ENCODE measurements at places on chromosomes 1 and 21.

- DNase-seq, result no peak
These were observed 64.7 kb downstream of the NDUFS5 start for GRCh38 chr1:39090757-39091380.

- DNase-seq, result peak; percentile 88
These were observed 4.4 kb upstream of the FASLG start for GRCh38 chr1:172654535-172654934.

DNA sequence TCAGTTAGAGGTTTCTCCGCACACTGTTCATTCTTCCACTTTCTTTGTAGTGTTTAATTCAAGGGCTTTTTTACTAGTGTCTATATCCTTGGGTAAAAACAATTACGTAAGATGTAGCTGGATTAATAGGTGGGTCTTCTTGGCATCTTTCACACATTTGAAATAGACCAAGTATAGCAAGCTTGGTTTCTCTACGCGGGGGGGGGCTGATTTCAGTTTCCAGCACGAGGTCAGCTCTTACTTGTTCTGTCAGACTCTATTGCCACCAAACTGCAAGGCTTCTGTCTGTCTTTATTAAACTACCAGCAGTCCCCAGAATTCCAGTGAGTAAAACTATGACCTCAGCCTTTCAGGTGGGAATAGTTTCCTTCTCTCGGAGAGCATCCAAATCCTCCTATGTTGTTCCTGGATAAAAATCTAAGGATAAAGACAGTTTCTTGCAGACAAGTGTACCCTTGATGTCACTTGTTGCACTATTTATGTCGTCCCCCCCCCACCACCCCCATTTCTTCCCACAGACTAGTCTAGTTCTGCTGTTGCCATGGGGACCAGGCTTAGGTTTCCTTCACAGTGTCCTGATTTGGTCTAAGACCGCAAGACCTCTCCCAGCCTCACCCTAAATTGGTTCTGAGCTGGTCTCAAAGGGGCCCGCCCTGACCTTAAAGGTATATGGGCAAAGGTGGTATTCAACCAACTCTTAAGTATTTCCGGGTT is 17.0 kb downstream of the SPATA46 start:
- no peak for DNase-seq

DNA sequence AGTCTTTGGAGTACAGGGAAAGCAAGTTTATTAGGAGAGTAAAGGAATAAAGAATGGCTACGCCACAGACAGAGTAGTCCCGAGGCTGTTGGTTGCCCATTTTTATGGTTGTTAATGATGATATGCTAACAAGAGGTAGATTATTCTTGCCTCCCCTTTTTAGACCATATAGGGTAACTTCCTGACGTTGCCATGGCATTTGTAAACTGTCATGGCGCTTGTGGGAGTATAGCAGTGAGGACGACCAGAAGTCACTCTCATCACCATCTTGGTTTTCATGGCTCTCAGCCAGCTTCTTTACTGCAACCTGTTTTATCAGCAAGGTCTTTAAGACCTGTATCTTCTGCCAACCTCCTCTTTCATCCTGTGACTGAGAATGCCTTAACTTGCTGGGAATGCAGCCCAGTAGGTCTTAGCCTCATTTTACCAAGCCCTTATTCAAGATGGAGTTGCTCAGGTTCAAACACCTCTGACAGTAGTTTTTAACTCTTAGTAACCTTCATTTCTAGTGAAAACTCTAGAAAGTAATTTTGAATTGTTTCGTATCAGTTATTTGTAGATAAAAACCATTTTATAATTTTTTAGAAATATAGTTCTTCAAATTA is 26.2 kb downstream of the TCP10L start:
- DNase-seq, result no peak

DNA sequence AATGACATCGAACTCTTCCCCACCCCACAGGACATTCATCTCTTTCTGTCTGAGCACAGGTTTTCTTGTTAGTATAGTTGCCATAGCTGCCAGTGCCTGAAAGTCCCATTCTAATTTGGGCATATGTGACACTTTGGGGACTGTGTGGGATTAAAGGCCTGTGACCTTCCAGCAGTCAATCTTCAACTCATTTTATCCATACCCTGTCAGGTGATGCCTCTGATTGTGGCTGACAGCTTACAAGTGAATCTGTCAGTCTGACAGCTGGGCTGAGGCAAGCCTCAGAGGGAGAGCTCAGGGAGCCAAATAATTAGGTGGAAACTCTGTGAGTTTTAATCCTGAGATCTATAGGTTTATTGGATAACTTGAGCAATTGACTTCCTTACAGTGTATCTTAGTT is 29.6 kb downstream of the ZCCHC17 start:
- no peak for DNase-seq

- DNase-seq, result peak; percentile 79
These were observed 43.0 kb downstream of the XPR1 start for GRCh38 chr1:180674603-180675530.

DNA sequence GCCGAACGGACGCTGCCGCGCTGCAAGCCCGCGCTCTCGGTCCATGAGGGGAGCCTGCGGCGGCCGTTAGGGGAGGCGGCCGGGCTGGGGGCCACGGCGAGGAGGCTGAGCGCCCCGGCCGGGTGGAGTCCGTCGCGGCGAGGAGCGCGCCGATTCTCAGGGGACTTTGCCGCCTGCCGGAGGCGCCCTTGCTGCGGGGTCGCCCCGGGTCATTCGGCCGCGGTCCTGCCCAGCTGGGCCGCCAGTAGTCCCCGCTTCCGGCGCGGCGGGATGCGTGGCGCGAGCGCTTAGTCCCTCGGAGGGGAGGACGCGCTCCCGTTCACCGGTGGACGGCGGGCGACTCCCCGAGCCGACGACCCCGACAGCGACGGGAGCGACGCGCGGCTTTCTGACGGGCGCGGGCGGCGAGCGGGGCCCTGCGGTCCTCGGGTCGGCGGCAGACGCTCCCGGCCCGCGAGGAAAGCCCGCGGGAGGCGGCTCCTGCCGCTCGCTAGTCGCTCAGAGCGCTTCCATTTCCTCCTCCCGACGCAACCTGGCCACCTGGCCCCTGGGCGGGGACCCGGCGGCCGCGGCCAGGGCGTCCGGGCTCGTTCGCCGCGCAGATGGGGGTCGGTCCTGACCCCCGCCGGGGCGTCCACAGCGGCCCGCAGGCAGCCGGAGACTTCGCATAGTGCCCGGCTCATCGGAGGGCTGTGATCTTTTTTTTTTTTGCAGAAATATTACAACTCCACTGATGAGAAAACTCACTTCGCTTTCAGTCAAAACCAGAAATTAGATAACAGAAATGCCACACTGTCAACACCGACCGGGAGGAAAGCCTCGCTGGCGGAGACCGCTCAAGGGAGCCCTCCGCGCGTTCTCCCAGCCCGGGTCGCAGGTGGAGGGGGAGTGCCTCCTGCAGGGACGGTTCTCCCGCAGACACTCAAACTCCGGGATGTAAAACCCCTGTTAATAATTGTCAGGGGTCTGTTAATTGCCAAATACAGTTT is 641 bp upstream of the ZBTB21 start:
- DNase-seq, result no peak

DNA sequence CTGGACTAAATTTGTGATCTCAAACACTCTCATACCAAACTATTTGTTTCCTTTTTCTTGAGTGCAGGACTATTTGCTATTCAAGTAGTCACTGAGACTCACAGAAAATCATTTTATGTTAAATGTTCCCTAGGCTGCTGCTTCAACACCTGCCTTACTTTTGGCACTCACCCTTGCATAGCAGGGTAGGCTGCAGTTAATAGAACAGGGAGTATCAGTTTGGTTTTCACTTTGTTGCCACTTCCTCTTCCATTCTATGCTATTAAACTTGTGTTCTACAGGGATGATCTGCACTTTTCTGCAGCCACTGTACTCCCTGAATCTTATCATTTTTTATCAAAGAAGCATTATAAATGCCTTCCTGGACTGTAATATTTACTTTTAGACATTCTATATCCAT is 148.7 kb upstream of the PRMT6 start:
- DNase-seq, result no peak

GRCh38 chr1:108034396-108034795 is 69.4 kb upstream of the VAV3 start:
- no peak for DNase-seq

DNA sequence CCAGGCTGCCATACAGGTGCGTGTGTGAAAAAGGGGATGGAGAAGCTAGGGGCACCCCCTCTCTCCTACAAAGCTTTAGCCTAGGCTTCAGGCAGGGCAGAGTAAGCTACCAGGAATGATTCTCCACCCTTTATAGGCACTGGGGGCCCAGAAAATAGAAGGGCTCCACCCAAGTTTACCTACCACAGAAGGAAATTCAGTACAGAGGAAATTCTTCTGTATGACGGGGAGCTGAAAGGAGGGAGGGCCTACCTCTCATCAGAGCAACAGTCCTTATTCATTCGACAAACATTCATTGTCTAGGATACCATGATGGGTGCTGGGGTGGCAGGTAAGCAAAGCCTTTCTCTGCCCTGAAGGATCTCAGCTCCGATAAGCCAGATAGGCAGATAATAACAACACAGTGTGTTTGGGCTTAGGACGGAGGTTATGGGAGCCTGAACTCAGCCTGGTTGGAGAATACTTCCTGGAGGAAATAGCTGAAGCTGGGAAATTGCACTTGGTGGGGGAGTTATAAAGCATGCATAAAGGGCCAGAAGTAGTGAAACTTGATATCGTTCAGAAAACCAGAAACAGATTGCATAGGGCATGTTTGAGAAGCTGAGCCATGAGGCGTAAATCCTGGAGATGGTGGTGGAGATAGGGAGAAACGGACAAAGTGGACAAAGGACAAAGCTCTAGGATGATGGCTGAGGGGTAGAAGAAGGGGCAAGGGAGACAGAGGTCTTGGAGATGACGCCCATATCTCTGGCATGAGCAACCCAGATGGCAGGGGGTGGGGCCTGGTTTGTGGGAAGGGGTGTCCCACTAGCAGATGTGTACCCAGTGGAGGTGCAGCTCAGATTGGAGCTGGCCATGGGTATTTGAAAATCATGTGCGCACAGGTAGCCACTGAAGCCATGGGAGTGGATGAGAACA is 5.3 kb upstream of the P3R3URF start:
- peak; percentile 61 for DNase-seq

- no peak for DNase-seq
These were observed 16.6 kb downstream of the NPL start for GRCh38 chr1:182806015-182806678.

DNA sequence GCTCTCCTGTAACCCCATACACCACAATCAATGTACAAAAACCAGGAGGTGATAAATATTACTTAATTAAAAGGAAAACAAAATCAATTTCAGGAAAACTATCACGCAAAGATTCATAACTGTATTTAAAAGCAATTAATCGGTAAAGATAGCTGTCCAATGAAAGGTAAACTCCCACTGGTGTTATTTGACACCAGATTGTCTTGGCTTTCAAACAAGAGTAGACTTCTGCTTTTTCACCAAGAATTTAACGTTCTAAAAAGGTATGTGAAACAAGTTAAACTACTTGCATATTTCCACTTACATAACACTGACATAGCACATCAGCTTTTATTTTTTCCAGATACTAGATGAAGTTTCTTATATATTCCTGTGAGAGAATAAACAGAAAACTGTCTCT is 3.5 kb downstream of the PLPP3 start:
- no peak for DNase-seq

DNA sequence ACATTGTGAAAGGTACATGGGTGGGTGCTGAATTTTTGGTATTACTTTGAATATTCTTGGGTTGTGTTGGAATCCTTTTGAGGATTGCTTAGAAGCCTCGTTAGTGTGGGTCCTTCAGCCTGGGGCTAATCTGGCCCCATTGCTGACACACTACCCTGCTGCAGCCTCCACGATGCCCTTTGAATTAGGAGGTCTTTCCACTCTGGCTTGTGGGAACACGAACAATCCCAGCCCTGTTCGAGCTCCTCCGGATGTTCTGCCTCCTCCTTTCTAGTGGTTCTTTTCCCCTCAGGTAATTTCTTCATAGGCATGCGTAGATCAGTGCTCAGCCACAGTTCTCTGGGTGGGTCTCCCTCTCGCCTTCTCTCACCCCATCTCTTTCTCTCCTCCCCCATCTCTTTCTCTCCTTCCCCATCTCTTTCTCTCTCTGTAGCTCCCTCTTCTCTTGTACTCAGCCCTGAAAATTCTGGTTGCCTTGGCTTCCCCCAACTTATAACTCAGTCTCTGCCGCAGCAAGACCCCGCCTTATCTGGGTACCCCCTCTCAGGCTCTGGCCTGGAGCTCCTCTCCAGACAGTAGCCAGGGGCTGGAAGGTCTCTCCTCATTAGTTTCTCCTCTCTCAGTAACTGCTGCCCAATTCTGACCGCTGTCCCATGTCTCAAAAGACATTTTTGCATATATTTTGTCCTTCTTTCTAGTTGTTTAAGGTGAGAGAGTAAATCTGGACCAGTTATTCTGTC is 46.0 kb upstream of the SLC19A1 start:
- DNase-seq, result no peak

DNA sequence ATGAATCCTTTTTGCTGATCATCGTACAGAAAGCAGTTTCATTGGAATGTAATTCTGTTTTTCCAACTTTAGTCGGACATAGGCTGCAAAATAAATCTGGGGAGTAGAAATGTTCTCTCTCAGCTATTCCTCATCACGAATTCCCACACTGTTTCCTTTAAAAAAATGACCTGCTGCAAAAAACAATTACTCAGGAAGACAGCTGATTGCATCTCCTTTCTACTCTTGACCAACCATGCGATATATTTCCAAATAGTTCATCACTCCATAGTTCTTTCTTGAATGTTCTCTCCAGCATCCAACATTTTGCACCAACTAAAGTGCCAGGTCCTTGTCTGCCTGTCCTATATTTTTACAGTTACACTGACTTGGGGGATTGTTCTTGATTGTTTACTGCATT is 96.4 kb downstream of the S1PR1 start:
- DNase-seq, result no peak

DNA sequence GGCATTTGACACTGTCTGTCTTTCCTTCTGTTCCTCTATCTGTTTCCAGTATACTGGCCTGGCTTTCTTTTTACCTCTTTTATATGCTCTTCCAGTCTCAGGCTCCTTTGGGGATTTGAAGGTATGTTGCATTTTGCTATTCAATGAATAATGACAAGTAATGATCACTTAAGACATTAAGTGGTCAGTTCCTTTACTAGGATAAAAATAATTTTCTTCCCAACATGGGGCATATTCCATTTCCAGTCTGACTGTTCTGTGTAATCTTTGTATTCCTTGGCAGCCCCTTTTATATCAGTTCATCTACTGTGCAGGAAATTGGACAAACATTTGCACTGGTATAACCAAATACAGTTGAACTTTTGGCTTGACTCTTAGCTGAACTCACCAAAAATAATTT is 15.6 kb downstream of the METTL18 start:
- no peak for DNase-seq

- DNase-seq, result no peak
These were observed 65.2 kb upstream of the GFI1 start for GRCh38 chr1:92551916-92552315.

DNA sequence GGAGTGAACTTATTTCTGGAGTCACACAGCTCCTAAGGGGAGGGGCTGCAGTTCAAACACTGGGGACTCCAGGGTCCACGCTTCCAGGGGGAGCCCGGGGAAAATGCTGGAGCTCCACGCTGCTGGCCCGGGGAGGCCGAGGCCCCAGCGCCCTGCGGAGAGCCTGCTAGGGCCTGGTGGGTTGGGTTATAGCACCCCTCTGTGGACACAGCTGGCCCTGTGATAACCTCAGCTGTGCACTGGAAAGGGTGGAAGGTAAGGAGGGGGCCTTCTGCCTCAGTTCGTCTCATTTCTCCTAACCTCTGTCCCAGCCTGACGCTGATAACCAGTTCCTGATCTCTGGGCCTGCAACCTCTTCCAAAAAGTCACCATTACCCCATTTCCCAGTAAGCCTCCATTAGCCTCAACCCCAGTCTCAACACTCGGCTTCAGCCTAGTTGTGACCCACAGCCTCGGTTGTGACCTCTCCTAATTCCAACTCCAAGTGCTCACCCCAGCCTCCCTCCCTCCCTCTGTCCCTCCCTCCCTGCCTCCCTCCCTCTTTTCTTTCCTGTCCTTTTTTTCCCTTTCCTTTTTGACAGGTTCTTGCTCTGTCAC is 7.1 kb downstream of the NBL1 start:
- DNase-seq, result peak; percentile 47

Data from IMR-90 (cell line).